ENCODE measurements at places on chromosomes 12 and 14. TPM values are rescaled to one million over a fixed set of nuclear protein-coding genes. Genes with fewer than 3 reads are reported as not detected.
A peak's percentile ranks its signal among the peaks of the same experiment; 100 is the strongest.

The KIF21A gene
- total RNA-seq, result 51.9 TPM

The TMPRSS12 gene
- total RNA-seq, result not detected

The PTGER2 gene
- 0.44 TPM for total RNA-seq

DNA sequence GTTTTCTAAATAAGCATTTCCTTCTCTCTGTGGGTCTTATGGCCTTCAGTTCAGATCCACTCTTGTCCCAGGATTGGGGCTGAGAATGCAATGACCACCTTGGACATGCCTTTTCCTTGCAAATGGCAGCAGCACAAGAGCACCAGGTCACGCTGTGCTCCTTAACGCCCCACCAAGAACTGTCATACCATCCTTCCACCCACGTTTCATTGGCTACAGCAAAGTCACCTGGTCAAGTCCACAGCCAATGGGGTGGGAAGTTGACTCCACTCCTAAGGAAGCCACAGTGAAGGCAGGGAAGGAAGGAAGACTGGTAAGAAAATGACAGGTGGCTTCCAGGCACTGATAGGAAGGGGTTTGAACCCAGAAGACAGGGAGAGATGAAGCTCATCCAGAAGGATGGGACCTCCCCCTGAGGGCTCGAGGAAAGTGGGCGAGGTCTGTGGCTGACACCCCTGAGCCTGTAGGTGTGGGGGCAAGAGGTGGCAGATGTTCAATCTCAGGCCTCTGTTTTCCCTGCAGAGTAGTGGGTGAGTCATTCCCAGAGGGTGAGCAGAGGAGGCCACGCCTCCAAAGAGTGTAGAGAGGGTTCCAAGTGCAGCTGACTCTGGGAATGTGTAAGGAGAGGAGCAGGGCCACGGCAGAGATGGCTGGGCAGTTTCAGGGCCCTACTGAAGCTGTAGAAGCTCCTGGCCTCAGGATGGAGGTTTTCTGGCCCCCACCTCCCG is 113.5 kb upstream of the VRK1 start:
- no peak for DNase-seq

- DNase-seq, result no peak
Observed at GRCh38 chr12:69512820-69513219, 42.6 kb downstream of the FRS2 start.

DNA sequence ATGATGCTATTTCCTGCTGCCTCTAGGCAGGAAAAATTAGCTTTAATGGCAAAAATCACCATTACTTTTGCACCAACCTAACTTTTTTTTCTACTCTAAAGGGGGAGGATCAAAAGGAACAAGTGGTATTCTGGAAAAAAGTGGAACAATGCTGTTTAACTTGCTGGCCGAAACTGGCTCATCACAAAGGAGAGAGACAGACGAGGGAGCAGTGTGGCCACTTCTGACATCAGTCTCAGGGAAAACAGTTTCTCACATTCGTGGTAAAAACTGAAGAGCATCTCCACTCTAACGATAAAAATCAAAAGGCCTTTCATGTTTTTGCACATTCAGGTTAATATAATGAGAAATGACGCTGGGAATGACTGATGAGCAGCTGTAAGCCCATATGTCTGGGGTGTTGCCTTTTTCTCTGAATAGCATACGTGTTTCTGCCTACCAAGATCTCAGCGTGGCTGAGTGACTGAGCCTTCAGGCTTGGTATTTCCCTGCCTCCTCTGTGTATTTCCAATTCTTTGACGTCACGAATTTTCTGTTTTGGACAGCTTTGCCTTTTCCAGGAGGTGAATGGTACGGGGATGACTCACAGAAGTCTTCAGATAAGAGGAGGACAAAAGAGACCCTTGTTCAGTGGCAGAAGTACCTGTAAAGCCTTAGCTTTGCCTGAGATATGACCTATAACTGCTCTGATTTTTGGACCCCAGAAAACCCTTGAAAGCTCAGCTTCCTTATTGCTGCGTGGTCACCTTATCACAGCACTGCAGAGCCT is 358.8 kb downstream of the GLT1D1 start:
- DNase-seq, result no peak

GRCh38 chr12:11741434-11742092 is 92.1 kb downstream of the ETV6 start:
- no peak for DNase-seq

DNA sequence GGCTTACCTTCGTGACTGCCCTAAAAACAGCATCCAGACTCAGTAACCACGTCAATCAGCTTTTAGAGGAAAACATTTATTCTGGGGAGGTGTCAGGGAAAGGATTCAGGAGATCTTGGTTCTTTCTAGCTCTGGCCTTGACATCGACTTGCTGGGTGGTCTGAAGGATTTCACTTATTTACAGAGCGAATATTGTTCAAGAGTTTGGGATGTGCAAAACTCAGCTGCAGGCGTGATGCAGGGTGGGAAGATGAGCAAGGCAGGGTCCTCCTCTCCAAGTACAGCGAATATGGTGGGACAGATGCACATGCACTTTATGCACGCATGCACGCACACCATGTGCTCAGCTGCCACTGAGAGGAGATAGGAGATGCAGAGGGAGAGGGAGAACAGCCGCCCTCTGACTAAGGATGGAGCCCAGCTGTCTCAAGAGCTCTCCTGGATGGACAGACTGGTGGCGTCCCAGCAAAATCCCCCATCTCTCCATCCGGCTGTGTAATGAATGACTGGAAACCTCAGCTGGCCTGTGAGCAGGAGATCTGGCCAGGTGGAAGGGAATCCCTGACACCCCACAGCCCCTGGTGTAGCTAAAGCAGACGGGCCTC is 24.4 kb upstream of the BDKRB1 start:
- no peak for DNase-seq

DNA sequence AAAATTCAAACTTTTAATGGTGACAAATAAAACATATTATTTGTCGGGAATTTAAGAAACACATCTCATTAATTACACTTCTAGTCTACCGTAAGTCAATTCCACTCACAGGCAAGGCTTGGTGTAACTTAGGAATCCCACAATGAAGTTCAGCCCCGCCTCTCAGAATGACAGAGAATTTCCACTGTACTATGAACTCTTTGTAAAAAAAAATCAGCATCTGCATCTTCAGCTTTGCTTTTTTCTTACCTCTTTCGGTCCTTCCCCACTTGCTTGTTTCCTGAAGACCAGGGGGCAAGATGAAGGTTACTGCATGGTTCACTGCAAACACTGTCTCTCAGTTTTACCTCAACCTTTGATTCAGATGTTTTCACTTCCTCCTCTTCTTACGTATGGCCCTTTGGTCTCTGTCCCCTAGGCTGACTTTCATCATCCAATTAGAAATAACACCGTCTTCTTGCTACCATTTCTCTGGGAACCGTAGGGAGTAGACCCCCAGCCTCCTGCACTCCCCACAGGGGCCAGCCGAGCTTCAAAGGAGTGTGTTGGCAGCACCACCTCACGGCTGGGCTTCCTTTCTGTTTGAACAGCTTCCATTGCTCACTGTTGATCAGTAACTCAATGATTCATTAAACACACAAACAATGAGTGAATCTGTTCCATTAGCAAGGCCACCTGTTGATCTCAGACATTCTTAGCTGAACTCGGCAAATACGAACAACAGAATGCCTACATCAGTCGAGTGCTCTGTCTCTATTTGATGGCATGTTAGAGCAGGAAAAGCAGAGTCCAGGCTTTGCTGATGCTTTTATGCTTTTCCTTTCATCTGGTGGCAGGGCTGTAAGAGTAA is 343.0 kb downstream of the BMP4 start:
- DNase-seq, result no peak

DNA sequence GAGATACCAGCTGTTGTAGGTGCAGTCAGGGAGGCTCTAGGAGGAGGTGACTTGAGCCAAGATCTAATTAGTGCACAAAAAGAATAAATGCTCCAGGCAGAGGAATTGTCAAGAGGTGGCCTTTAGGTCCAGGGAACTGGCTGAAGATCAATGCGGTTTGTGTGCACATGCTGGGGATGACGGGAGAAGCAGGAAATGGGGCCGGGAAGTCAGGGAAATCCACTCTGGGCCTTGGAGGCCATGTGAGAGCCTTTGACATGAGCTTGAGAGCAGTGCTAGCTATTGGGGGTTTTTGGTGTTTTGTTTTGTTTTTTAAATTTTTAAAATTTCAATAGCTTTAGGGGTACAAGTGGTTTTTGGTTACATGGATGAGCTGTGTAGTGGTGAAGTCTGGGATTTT is 67.4 kb downstream of the MVK start:
- DNase-seq, result no peak

DNA sequence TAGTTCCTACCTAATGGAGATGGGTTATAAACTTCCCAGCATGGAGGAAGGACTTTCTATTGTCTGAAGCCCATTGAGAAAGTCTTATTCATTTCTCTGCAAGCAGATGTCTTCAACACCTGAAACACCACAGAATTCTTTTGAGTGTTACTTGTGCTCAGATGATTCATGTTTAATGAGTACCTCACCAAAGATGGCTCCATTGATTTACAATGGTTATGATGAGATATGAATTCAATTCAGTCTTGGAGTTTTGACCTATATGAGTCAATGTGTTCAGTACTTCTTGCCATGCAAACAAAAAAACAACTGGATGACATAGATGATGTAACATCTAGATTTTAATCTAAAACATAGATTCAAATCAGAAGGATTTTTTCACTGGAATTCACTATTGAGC is 15.4 kb upstream of the PAWR start:
- no peak for DNase-seq

GRCh38 chr12:124673801-124674617 is 106.6 kb upstream of the NCOR2 start:
- no peak for DNase-seq

- DNase-seq, result no peak
Observed at GRCh38 chr12:54051874-54052437, 1.7 kb upstream of the HOXC4 start.

GRCh38 chr12:79614730-79615129 is 76.0 kb downstream of the PAWR start:
- DNase-seq, result no peak

DNA sequence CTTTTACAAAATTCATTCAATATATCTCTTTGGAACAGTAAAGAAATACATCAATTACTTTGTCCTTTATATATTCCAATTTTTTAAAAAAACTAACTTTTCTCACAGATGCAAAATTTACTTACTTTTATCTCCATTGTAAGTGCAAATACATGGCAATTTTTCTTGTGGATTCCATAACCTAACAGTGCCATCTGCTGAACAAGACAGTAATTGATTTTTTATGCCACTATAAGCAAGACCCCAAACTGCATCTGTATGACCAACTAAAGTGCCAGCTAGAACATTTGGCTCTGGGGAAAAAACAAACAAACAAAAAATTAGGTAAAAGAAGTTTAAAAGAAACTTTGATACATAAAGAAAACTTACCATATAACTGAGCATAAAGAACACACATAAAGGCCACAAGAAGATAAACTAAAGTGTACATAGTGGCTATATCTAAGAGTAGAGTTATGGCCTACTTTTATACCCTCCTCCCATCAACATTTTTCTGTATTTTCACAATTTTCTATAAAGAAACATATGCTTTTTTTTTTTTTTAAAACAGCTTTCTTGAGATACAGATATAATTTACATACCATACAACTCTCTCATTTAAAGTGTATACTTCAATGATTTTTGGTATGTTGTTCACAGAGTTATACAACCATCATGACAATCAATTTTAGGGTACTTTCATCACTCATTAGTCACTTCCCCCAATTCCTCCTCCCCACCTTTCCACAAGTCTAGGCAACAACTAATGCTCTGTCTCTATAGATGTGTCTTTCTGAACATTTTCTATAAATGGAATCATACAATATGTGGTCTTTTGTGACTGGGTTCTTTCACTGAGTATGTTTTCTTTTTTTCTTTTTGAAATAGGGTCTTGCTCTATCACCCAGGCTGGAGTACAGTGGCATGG is 32.6 kb downstream of the COCH start:
- no peak for DNase-seq

DNA sequence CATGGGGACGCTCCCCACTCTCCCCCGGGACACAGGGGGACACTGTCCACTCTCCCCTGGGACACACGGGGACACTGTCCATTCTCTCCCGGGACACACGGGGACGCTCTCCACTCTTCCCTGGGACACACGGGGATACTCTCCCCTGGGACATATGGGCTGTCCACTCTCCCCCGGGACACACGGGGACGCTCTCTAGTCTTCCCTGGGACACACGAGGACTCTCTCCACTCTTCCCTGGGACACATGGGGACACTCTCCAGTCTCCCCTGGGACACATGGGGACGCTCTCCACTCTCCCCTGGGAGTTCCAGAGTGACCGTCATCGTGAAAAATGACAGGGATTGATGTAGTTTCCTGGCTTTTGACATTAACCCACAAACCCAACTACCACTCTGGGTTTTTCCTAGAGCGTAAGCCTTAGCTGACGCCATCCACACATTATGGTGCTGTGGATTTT is 3.0 kb upstream of the P2RX2 start:
- DNase-seq, result no peak

- DNase-seq, result peak; percentile 30
Observed at GRCh38 chr12:4220536-4221257, 52.9 kb upstream of the CCND2 start.

DNA sequence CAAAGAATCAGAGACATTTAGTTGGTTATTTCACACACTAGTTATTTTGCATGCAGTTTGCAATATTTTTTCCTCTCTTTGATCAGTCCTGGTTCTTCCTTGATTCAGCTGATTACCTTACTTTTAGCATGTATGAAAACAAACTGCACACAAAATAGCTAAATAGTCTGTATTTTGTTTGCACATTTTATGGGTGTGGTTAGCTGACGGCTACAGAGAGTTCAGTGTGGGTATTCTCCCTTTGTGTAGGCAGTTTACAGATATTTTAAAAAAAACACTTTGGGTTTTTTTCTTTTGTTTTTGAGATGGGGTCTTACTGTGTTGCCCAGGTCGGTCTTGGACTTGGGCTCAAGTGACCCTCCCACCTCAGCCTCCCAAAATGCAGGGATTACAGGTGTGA is 28.5 kb downstream of the TOGARAM1 start:
- no peak for DNase-seq

- no peak for DNase-seq
Observed at GRCh38 chr14:51242545-51243490, 2.8 kb downstream of the TMX1 start.

GRCh38 chr12:95037906-95038305 is 34.4 kb upstream of the NDUFA12 start:
- no peak for DNase-seq

- DNase-seq, result no peak
Observed at GRCh38 chr12:1598757-1599156, 4.4 kb upstream of the FBXL14 start.

DNA sequence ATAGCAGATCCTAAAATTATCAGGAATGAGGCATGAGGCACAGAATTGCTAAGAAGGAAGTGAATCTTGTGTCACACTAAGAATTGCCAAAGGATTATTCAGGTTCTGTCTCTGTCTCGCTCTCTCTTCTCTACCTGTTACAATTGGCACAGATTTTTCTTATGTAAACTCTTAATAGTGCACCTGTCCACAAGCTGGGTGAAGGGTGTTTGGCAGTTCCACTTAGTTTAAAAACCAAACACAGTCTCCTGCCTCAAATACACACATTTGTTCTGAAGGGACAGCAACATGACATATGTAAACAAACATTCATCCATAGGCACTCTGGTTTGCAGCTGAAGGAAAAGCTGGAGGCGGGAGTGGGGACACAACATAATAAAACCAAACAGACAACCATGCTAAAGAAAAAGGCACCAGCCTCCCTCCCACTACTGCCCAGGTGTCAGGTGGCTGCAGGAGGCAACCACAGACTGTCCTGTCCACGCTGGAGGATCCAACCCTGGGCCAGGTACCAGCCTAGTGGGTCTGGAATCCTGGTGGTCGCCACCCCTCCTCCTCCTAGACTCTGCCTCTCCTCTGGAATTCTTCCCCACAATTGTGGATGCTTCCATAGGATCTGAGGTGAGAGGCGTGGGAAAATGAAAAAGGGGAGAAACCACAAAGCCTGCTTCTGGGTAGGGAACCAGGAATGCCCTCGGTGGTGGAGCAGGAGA is 81.2 kb downstream of the TMEM260 start:
- DNase-seq, result no peak

Measured in right atrium auricular region (tissue), 2 donors.